ENCODE measurements at places on chromosomes 13 and 19.

DNA sequence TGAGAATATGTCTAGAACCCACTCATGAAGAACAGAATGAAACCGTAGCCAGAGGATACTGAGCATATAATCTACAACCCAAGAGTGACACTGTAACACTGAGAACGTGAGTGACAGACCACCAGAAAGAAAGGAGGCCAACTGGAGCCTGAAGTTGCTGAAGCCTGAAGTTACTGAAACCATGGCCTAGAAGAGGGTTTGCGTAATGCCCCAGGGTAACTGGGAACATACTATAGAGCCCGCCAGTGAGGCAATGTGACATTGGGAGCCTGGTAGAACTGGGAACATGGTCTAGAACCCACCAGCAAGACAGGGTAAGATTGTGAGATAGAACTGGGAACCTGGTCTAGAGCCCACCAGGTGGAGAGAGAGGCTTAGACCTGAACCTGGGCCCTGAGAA, 15.5 kb upstream of the TNFSF14 start:
- DNase-seq = no peak

- DNase-seq = no peak
Observed at GRCh38 chr19:49120325-49120683, 960 bp downstream of the PPFIA3 start.

DNA sequence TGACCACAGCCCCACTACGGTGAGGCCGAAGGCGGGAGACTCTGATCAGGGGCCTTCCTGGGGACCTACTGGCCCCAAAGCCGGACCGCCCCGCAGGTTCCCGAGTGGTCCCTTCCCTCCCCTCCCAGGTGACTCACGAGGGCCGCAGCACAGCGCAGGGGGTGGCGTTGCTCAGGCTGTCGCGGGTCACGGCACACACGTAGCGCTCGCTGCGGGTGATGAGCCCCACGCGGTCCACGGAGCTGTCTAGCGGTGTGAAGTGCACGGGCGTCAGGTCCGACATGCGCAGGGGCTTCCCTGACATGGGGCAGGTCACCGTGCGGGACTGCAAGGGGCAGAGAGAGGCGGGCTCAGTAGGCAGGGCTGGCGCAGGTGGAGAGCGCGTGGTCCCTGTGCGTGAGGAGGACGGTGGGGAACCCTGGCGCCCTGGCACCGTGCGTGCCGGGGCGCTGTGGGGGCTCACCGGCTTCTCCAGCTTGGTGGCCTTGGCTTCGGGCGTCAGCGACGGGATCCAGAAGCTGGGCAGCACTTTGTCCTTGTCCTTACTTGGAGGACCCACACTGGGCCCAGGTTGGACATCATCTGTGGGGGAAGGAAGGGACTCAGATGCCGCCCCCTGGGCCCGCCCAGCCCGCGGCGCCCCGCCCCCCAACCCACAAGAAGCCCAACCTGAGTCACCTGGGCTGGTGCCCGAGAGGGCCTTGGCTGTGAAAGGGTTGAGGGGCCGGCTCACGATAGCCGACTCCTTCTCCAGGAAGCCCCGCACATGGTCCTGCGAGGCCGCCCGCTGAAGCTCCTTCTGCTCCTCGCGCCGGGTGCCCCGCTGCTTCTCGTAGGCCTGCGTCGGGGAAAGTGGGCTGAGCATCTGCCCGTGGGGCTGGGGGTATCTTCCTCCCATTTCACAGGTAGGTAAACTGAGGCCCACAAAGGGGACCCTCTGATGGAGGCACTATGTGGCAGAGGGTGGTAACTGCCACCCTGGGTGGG, 23.7 kb downstream of the NOSIP start:
- DNase-seq = no peak

GRCh38 chr19:435707-436412, 25.0 kb downstream of the SHC2 start:
- no peak for DNase-seq

DNA sequence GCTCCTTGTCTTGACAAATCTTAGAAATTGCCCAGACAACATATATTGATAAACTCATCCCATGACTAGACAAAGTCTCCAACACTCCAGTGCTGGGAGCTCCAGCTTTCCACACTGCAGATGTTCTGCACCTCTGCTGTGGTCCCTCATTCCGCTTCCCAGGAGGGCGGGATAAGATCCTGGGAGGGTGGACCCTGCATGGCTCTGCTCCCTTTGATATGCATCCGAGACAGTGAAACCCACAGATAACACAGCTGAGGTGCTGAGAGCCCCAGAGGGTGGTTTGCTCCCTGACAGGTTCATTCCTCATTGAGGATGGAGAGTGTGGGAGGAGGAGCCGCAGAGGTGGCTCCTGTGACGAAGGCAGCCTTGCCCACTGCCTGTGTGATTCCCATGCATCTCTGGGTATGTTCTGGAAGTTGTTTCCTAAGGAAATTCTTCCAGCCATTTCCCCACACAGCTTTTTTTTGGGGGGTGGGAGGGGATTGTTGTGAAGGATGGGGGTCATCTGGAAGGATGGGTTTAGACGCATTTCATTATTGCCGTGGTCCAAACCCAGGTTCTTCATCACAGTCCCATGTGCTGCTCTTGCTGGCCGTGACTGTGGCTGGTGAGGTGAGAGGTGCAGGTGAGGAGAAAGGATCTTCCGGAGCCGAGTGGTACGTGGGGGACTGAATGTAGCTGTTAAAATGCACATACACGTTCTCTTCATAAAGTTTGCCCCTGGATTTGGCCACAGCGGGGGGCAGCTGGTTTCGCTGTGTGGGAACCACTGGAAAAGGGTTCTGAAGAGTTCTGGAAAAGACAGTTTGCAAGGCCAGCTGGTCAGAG, 46.4 kb downstream of the SLC7A9 start:
- no peak for DNase-seq

DNA sequence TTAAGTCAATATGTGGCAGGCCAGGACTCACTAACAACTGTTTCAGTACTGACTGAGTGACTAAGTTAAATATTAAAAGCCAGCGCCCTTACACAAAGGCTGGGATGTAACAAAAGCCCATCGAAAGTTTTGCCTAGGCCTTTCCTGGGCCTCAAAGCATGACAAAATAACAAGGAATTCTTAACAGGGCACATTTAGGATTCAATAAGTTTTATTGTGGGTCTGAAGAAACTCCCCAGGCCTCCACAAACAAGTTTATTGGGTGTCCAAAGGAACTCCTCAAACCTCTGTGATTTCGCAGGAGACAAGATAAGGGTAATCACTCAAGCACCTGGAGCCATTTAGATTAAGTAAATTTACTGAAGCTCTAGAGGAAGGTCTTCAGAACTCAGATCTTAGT, 130.7 kb upstream of the SGCG start:
- no peak for DNase-seq

DNA sequence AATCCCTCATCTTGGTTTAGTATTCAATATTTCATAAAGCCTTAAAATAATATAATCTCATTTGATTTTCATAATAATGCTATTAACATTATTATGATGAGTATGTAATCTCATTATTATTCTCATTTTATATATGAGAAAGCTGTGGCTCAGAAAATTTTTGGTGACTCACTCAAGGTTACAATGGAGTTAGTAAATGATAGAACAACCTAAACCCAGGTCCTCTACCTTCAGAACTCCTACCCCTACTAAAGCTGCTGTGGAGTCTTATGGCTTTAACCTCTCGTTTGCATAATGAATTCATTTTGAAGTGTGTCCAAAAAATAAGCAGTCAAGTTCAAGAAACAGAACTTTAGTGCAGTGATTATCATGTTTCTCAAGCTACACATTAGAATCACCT, 226.3 kb downstream of the TBC1D4 start:
- DNase-seq = no peak
